ENCODE measurements at places on chromosomes 2 and 18. TPM values are rescaled to one million over a fixed set of nuclear protein-coding genes. Genes with fewer than 3 reads are reported as not detected.

GRCh38 chr2:175500255-175500654 is 318.7 kb upstream of the ATP5MC3 start:
- DNase-seq = no peak
- H3K27ac ChIP-seq = no peak overlapping the region
- no peaks in the 10 kb centered on the region for H3K4me1 ChIP-seq
- no peaks in the 10 kb centered on the region for H3K27me3 ChIP-seq

GRCh38 chr2:67135208-67135607 is 261.9 kb upstream of the ETAA1 start:
- DNase-seq = no peak
- no peaks in the 10 kb centered on the region for H3K27me3 ChIP-seq
- H3K4me1 ChIP-seq = no peaks in the 10 kb centered on the region

- no peaks in the 10 kb centered on the region for H3K36me3 ChIP-seq
- peaks cover 15% of the 10 kb centered on the region for H3K4me1 ChIP-seq
- H3K27me3 ChIP-seq = no peaks in the 10 kb centered on the region
- no peak overlapping the region for H3K27ac ChIP-seq
- no peak overlapping the region for H3K4me3 ChIP-seq
These were observed 34.6 kb upstream of the RNF125 start for GRCh38 chr18:31983976-31984375.

DNA sequence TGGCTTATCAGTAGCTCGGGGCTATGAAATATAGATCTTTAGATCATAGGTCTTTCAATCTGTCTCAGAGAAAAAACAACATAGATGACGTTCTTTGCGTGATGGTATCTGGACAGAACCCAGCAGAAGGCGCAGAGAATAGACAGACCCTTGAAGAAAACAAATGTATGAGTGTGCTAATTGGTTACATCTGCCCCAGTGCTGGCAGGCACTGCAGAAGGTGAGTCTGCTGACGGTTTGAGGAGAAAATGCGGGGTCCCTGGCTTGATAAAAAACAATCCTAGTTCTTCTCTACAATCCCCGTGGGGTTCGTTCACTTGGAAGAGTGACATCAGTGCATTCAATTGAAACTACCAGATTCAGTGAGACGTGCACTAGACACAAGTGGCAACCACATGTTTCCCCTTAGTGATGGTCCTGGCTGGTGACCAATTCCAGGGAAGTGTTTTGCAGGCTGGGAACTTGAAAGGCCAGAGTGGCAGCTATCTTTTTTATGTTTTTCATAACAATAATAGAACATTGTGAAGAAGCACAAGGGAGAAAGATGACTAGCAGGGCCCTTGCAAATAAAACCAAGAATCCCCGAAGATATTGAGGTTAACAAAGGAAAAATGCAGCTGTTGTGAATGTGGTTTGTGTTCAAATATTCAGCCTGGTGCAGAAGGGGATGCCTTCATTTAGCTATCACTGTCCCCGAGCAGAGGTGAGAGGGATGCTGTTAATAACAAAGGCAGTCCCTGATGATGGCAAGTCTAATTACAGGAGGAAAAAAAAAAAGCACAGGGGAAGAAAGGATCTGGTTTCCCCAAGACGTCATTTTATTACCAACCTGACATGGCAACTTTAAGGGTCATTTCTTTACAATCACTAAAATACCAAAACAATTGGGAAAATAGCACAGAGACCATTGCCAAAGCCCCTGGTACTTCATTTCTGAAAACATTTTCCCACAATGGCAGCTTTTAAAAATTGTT is 337.6 kb upstream of the FIGN start:
- H3K36me3 ChIP-seq = no peaks in the 10 kb centered on the region
- DNase-seq = no peak
- no peak overlapping the region for H3K4me3 ChIP-seq
- no peaks in the 10 kb centered on the region for H3K4me1 ChIP-seq
- no peaks in the 10 kb centered on the region for H3K27me3 ChIP-seq
- no peak overlapping the region for H3K27ac ChIP-seq

DNA sequence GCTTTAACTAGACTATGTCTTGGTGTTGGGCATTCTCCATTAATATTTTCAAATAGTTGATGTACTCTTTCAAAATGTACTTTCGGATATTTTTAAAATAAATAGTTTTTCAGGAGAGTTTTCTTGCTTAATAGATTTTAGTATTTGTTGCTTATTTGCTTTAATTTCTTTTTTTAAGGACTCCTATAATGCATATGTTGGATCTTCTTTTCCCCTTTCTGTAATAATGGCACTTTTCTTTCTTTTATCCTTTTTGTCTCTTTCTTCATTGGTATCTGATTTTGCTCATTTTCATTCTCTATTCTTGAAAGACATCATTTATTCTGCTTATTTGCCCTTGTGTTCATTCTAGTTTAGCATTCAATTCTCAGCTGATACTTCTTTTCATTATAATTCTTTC is 791.6 kb downstream of the GALR1 start:
- H3K27me3 ChIP-seq = no peaks in the 10 kb centered on the region
- no peak overlapping the region for H3K27ac ChIP-seq
- H3K36me3 ChIP-seq = no peaks in the 10 kb centered on the region
- DNase-seq = no peak
- H3K4me1 ChIP-seq = no peaks in the 10 kb centered on the region

UGT1A3 gene
- not detected for total RNA-seq

ACTG2 gene
- total RNA-seq = 0.26 TPM
